Hair follicle dermal papilla cell (primary cell): ENCODE measurements at places on chromosomes 3 and 15. TPM values are rescaled to one million over a fixed set of nuclear protein-coding genes. Genes with fewer than 3 reads are reported as not detected.

The A4GNT gene
- not detected in 2 replicates for total RNA-seq

The CPEB1 gene
- 13.1 and 14.9 TPM in 2 replicates for total RNA-seq

The GDPGP1 gene
- total RNA-seq: 4.5 and 7.5 TPM in 2 replicates

The WDR49 gene
- total RNA-seq: 0.49 TPM in 1 of 2 replicates, not detected in the other

The EFCC1 gene
- not detected in 2 replicates for total RNA-seq

The CILP gene
- 0.73 and 2.8 TPM in 2 replicates for total RNA-seq
